Upper lobe of right lung (tissue), 1 donor: ENCODE measurements at places on chromosomes 6 and 20.
A peak's percentile ranks its signal among the peaks of the same experiment; 100 is the strongest.

DNA sequence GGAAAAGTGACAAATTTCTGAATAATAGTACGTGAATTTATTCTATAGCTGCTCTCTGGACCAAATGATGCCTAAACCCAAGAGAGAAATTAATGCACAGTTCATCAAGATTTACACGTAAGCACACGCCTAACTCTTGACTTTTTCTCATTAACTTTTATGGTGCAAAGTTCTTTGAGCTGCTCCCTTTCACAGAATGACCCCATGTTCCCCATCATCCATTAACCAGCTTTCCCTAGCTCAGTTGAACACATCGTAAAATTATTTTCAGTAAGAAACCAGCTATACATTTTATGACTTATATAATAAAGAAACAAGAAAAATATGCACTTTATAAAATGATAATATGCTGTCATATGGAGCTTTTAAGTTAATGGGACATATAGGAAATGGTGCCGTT is 54.3 kb downstream of the ID4 start:
- DNase-seq, result no peak

DNA sequence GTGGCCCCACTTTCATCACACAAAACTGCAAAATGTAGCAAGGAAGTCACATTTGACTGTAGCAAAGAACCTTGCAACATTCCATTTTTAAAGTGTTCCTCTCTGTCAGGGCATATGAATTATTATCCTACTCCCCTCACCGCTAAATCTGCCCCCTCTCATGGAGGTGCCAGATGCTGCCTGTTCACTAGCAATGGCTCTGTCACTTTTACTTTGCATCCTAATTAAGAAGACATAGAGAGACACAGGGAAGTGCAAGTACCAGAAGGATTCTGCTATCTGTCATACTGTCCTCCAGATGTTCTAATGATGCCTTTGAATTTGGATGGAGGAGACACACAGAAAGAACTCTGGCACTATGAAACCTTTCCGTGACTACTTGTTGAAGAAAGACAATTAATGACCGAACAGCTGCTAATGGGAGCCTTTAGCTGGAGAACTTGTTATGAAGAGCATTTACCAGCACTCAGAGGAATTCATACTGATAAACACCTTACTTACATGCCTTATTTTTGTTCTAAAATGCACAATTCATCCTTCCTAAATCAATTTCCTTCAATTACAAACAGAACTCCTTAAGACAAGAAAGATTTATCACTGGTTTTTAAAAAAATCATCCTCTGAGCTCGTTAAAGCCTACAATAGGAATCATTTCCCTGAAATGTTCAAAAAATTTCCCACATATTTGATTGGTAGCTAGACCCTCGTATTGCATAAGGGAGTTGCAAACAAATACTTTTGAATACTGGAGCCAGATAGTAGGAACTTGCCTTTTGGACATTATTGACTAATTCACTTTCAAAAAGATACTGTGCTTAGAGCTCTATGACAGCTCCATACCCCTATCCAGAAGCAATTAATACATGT is 292.6 kb downstream of the UBE3D start:
- DNase-seq, result no peak

DNA sequence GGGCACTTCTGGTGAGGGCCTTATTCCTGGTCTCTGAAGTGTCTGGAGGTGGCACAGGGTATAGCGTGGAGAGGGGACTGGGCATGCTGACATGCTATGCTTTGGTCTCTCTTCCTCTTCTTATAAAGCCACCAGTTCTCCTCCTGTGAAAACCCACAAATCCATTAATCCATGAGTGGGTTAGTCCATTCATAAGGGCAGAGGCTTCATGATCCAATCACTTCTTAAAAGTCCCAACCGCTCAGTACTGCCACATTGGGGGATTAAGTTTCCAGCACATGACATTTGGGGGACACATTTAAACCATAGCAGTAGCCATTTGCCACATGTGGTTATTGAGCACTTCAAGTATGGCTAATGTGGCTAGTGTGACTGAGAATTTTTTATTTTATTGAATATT is 3.8 kb upstream of the TRIB3 start:
- no peak for DNase-seq

- DNase-seq, result no peak
Measured at GRCh38 chr20:50515471-50516106, 5.4 kb downstream of the PTPN1 start.

DNA sequence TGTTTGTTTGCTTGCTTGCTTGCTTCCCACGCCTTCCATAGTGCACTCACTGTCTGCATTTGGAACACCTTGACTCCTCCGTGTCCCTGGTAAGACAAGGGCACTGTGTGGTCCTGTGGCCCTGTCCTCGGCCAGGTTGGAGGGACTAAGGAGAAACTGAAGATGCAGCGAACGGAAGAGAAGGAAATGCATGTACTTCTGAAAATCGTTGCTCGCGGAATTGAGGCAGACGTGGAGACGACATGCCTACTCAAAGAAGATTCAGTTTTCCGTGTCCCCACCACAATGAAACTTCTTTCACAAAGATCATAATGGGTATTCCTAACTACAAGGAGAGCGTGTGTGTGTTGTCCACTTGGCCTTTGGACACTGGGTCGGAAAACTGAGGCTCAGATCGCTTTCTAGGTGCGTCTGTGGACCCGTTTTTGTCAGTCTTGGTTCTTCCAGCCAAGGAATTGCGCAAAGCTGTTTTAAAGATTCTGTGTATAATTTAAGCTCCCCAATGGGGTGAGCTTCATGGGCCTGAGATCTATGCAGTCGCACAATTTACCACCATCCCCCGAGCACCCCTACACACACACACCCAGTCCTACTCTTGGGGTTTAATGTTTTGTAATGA is 120.4 kb upstream of the ZNF184 start:
- no peak for DNase-seq

GRCh38 chr6:33197431-33198048 is 2.9 kb downstream of the RXRB start:
- DNase-seq, result peak; percentile 77

- no peak for DNase-seq
Measured at GRCh38 chr6:42537536-42537935, 26.3 kb upstream of the UBR2 start.

DNA sequence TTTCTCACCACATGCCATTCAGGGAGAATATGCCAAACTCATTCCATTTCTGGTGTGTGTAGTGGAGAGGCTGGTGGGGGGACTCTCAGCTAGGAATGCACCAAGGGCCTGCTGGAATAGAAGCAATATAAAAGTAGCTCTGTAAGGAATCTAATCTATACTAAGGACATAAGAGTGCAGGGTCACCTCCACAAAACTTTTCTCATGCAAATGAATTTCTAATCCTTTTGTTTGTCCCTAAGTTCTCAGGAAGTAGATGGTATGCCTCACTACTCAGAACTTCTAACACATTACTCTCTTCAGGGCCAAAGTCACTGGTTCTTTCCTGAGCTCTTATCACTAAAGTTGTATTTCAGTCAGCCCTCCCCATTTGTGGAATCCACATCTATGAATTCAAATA is 427.2 kb downstream of the C6orf118 start:
- no peak for DNase-seq

DNA sequence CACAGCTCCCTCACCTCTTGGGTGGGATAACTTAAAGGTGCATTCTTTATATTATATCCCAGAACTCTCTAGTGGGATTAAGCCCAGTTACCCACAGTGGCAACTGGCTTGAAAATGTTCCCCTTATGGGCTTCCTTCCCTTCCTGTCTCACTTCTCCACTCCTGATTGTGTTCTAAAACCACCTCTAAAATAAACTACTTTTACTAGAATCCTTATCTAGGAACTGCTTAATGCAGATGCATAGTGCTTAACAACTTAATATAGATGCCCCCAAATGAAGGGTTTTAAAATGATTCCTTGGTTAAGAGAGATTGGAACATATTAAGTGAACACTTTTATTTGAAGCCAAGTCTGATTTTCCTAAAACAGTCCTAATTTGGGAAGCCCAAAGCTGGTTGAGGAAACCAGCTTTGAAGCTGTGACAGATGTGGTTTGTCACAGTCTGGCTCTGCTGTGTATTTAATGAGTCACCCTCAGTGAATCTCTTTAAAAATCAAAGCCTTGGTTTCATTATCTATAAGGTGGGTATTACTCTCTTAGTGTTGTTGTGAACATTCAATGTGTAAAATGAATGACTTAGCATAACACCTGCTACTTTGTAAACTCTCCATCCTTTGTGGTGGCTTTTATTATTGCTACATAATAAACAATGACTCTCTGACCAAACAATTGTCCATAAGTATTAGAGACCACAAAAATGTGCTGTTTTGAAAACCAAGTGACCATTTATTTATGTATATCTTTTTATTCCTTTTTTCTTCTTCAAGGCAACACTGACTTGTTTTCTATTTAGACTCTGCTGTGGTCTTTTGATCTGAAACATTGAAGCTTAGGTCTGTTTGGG is 24.4 kb downstream of the PLCB1 start:
- no peak for DNase-seq

- DNase-seq, result no peak
Measured at GRCh38 chr6:81003156-81003555, 749.3 kb downstream of the TENT5A start.

DNA sequence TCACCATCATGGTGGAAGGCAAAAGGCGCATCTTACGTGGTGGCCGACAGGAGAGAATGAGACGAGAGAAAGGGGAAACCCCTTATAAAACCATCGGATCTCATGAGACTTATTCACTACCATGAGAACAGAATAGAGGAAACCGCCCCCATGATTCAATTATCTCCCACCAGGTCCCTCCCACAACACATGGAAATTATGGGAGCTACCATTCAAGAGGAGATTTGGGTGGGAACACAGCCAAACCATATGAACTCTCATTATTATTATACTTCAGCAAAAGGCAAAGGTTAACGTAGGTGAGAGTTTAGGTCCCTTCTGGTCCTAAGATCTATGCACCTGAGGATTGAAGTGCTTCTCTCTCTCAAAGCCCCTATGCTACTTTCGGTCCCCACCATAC is 2.4 kb upstream of the PFDN4 start:
- no peak for DNase-seq

DNA sequence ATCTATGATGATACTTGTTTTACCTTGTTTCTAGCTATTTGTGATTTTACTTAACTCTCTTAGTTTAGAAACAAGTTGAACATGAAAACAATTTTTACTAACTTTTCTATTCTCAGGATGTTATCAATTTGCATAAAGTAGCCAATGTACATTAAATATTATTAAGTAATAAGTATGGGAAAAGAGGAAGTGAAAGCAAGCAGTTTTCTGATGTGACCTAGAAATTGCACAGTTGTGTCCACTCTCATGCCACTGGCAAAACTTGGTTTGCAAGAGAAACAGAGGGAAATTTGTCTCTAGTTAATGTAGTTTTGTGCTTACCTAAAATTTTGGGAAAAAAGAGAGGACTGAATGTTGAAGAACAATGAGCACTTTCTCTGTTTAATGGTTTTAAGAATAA is 19.2 kb upstream of the TSPYL1 start:
- no peak for DNase-seq

GRCh38 chr20:10242166-10242565 is 23.5 kb downstream of the SNAP25 start:
- DNase-seq, result no peak

DNA sequence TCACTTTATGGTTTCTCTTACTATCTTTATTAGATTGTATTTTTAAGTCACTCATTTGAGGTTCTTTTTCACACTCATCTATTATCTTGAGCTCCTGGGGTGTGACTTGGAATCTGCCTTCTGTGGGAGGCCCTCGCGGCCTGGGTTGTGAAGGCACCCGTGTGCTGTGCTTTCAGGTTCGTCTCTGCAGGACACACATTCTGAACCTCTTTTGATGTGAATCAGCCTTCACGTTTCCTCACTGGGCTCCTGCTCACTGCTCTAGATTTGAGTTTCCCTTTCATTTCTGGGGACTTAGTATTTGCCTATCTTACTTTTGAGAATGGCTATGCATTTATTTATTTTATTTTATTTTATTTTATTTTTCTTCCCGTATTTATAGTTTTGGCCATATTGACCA is 97.8 kb downstream of the PACRG start:
- no peak for DNase-seq

GRCh38 chr6:104537180-104537579 is 322.5 kb downstream of the HACE1 start:
- DNase-seq, result no peak

DNA sequence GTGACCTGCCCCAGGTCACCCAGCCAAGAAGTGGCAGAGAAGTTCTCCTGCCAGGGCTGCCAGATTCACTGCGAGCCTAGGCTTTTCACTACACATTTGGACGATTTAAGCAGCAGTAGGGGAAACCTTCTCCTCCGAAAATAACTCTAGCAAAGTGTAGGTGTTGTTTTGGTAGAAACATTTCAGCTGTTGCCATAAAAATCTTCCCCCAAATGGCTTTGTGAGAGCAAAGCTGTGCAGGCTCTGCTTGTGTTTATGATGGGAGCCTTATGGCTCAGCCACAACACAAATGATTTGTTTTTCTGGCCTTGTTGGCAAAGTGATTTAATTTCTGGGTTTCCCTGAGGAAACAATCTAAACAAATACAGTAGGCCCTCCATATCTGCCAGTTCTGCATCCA is 81.8 kb downstream of the PLCB4 start:
- no peak for DNase-seq

DNA sequence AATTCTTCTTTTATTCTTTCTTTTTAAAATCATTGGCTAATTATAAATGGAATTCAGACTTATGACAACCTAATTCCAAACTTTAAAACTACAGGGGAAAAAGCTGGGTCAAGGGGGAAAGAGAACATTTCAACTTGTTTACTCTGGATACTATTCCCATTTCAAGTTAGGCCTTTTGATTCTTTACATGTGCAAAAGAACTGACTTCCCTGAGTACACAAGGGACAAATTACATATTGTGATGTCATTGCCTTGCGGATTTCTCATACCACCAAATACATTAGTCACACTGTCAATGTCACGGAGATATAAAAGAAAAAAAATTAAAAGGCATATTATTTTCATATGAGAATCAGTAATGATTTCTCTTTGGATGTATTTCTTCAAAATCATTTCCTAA is 96.5 kb upstream of the TBX18 start:
- DNase-seq, result no peak

- DNase-seq, result no peak
Measured at GRCh38 chr6:33602180-33602579, 18.9 kb upstream of the ITPR3 start.

DNA sequence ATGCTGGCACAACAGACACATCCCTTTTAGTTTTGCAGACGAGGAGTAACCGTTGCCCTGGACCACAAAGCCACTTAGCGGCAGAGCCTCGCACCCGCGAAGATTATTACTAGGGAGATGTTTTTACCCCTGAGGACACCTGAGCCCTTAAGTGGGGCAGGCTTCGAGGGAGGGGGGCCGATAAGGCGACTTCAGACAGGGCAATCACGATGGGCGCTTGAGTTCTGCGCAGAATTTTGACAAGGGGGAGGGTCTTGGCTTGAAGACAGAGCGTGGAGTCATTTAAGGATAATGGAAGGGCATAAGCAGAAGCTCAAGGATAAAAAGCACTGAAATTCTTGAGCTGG is 650 bp upstream of the TTK start:
- DNase-seq, result peak; percentile 63

- no peak for DNase-seq
Measured at GRCh38 chr6:57068061-57068460, 21.6 kb downstream of the KIAA1586 start.

- DNase-seq, result no peak
Measured at GRCh38 chr20:16569246-16570153, 3.7 kb downstream of the KIF16B start.

- DNase-seq, result no peak
Measured at GRCh38 chr20:41334443-41335421, 5.9 kb upstream of the LPIN3 start.

GRCh38 chr6:86775893-86776292 is 161.4 kb upstream of the HTR1E start:
- DNase-seq, result no peak

GRCh38 chr6:71446470-71446869 is 157.9 kb downstream of the OGFRL1 start:
- no peak for DNase-seq
